ENCODE measurements at places on chromosomes 4 and X.
A peak's percentile ranks its signal among the peaks of the same experiment; 100 is the strongest.

DNA sequence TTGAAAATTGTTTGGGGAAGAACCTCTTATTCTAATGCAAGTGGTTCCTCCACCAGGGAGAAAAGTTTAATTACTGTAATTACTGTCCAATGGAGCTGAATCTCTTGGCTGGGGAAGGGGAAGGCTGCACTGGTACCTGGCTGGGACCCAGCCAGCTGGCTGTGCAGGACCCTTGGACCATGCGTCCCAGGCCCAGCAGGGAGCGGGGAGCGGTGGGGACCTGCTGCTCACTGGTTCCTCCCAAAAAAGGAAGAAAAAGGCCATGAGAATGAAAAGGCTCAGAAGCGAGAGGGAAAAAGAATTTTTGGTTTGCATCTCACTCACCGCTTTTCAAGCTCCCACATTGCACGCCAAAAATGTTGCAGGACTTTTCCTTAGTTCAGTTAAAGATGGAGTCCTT, 333.5 kb downstream of the FAM47B start:
- no peak for DNase-seq

GRCh38 chr4:173763389-173763788, 233.4 kb upstream of the HAND2 start:
- no peak for DNase-seq

GRCh38 chrX:132333351-132333750, 114.1 kb upstream of the RAP2C start:
- no peak for DNase-seq

DNA sequence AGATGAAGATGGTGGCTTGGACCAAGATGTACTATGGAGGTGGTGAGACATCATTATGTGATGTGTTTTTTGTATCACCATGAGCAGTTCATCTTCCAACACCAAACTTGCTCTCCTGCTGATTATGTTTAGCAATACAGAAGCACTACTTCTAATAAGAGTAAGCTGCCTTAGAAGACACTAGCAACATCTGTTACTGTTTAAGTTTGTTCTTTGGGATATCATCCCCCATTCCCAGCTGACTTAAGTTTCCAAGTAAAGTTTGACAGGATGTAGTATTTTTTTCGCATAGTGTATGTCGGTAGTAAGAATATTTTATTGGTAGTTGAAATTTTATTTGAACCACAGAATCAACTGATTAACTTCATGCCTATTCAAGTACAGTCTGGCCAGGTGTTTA, 123.5 kb upstream of the BMPR1B start:
- DNase-seq = no peak

- DNase-seq = no peak
Measured at GRCh38 chr4:85492336-85492735, 17.4 kb downstream of the ARHGAP24 start.

DNA sequence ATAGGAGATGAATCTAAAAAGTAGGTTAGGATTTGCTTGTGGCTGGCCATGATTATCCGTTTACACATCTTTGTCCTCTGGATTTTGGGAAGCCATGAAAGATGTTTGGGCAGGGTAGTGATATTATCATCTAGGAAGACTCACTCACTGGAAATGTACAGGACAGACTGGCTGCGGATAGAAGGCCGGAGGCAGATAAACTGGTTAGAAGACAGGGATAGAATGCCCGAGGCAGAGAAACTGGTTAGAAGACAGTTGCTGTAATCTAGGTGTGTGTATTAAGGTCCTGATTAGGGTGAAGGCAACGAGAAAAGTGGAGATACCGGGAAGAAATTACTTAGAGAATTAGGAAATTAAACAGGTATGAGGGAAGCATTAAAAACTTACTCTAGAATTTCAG, 68.8 kb downstream of the SPRY1 start:
- DNase-seq = no peak

DNA sequence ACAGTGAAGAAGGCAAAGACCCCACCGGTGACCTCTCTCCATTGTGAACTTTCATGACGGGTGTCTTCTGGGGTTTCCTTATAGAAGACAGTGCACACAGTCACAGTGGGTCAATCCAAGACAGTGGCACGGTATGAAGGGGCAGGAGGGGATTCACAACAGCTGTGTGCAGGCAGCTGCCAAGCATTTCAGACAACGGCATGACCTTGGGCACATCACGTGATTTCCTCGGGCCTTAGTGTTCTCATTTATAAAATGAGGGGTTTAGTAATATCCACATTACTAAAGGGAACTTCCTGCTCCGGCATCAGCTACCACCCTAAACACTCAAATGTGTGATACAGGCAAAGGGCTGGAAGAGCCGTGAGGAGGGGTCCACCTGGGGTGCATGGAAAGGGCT, 42.9 kb downstream of the RBM47 start:
- peak; percentile 83 for DNase-seq

DNA sequence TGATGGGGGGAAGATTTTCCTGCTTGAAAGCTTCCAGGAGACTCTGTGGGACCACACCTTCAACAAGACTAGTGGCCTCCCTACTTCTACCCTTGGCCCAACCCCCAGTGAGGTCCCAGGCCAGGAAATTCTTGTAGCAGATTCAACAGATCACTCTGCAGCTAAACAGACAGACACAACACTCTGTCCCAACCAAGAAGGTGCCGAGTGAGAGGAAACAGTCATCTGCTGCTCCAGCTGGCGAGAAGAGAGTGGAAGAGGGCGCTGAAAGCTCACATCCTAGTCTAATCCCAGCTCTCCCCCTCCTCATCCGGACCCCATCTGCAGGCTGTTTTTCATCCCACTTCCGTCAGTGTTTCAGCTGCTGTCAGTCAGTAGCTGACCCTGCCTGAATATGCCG, 63.4 kb downstream of the CHRDL1 start:
- no peak for DNase-seq

DNA sequence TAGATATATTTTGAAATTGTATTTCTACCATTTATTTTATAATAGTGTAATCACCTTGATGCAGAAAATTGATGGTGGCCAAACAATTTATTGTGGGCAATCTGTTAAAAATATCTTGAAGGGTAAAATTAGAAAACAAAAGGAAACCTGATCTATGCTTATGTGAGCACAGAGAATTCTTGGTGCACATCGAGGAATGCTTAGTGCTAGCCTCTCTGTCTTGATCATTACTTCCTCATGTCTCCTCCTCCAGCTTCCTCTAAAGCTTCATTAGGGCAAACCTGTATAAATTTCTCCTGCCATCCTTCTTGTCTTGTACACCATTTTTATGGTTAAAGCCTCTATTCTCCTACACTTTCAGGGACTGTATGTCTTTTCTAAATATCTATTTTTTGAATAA, 725.8 kb downstream of the RAPGEF2 start:
- no peak for DNase-seq

DNA sequence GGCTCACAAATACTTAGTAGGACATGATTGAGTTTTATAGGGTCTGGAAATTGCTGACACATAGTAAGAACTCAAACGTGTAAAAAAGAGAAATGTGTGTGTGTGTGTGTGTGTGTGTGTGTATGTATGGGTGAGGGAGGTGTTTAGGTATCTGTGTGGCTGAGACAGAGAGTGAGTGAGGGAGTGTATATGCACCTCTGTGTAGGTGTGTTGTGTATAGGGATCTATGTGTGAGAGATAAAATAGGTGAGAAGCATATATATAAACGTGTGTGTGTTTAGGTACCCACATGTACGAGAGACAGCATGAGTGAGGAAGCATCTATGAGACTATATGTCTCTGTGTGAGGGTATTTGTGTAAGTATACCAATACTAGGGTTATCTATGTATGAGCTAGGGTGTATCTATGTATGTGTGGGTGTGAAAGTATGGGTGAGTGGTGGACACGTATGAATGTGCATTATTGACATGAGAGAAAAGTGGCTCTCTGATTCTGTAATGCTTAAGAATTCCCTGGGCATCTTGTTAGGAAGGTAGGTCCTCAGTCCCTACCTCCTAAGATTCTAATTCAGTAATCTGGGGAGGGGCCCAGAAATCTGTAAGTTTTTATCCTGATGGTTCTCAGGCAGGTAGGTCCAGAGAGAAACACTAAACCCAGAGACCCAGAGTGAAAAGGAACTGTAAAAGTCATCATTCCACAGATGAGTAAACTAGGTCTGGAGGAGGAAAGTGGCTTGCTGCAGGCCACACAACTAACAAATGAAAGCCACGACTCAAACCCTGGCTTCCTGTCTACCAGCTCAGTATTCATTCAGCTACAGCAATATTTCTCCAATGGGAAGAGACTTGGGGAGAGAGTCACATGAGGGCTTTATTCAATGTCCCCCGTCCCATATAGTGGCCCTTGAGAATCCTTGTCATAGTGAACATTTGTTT, 237.0 kb downstream of the IDS start:
- DNase-seq = no peak

GRCh38 chrX:54922547-54922946, 1.9 kb downstream of the TRO start:
- no peak for DNase-seq

DNA sequence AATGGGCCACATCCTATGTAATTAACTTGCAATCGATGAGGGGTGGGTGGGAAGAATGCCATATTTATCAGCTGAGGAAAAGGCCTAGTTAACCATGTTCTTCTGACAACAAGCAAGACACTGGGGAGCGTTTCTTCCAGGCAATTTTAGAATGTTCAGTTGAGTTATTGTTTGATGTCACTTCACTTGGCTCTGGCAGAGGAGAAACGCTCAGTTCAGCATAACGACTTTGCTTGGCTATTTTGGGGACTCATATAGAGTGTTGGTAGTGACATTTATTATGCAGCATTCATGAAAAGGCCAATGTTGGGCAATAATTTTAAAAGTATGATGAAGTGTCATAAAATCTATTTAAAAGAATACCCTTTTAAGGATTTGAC, 648 bp downstream of the SYNPO2 start:
- no peak for DNase-seq

GRCh38 chr4:156169011-156169410, 215.3 kb upstream of the CTSO start:
- DNase-seq = peak; percentile 5

GRCh38 chr4:4455210-4455865, 68.4 kb downstream of the NSG1 start:
- DNase-seq = no peak

DNA sequence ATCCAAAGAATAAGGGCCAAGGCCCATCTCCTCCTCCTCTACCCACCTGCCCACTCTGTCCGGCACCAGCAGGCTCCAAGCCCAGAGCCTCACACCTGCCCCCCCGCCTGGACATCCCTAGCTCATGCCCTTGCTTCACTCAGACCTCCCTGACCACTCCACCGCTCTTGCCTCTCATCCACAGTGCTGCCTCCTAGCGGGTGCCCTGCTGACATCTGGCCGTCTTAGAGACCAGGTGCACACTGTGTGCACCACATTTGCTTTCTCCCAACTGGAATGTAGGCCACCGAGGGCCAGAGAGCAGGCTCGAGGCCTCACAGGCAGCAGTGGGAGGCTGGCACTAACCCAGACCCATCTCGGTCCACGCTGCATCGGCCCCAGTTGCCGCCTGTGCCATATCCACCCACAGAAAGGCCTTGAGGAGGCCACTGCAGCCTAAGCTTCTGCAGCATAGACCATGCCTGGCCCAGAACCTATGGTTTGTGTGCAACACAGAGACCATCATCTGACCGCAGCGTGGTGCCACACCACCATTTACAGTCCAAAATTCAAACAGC, 13.5 kb downstream of the LETM1 start:
- no peak for DNase-seq

DNA sequence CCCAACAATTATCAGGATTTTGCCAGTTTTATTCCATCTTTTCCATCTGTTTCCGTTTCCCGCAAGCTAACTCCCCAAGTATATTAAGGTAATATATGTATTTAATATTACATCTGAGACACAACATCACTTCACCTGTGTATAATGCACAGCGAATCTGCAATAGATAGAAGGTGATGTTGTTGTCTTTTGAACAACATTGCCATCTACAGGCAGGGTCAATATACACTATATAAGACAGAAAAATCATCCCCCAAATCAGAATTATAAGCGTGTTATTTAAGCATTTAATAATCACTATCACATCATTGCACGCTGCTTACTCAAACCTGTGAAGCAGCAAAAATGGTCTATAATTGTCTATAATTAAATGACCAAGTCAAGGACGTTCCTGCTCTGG, 1115.5 kb downstream of the NLGN4X start:
- DNase-seq = peak; percentile 37

GRCh38 chr4:171288816-171289432, 524.3 kb upstream of the GALNTL6 start:
- DNase-seq = no peak

GRCh38 chr4:96913441-96914080, 1073.7 kb downstream of the PDHA2 start:
- DNase-seq = no peak

DNA sequence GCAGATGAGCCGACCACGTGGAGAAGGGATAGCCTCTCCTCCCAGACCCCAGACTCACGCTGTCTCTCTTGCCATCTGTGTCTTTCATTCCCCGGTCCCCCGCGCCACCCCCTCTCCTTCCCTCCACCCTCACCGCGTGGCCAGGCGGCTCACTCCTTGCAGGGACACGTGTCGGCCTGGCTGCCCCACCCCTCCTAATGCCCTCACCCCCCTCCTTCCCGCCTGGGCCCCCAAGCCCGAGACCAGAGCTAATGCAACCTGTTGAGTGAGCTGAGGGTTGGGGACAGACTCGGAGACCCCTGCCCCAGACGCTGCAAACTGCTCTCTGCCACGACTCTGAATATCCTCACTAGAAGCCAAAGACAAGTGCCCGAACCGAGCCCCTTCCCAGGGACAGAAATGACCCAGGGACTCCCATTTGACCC, 1.8 kb downstream of the SLC38A5 start:
- no peak for DNase-seq

DNA sequence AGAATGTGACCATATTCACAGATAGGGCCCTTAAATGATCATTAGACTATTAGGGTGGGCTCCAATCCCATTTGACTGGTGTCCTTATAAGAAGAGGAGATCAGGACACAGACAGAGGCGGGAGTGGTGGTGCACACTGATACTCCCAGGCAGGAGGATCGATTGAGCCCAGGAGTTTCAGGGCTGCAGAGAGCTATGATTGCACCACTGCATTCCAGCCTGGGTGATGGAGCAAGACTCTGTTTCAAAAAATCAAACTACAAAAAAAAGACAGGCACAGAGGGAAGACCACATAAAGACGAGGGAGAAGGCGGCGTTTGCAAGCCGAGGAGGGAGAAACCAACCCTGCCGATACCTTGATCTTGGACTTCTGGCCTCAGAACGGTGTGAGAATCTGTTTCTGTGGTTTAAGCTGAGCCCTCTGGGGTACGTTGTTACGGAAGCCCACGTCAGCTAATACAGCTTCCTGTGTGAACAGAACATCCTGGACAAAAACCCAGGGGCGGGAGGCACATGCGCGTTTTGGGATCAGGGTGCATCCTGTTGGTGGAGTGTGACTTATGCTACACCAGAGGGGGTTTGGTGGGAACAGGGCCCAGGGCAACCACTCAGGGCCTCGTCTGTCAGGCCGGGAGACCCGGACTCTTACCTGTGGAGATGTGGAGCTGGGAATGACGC, 211.8 kb upstream of the PSAPL1 start:
- peak; percentile 47 for DNase-seq

- no peak for DNase-seq
Measured at GRCh38 chrX:10939424-10939823, 171.7 kb upstream of the HCCS start.

DNA sequence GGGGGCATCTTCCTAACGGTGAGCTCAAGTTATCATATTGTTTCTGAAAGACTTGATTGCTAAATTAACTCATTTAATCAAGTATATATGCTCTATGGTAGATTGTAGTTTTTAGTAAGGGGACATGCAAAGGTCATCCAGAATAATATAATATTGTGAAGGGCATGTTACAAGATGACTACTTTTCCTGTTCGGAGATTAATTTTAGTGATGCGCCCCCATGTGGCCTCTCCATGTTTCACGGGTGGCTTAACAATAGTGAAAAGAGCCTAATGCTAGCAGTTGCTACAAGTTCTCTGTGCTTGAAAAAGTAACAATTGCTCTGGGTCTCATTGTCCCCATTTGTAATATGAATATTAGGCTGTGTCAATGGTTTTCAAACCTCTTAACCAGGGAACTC, 12.2 kb downstream of the SMPX start:
- peak; percentile 40 for DNase-seq

Measured in suppressor macrophage (primary cell).